Hindlimb muscle (tissue), 1 donor: ENCODE measurements at places on chromosomes 11 and 22. TPM values are rescaled to one million over a fixed set of nuclear protein-coding genes. Genes with fewer than 3 reads are reported as not detected.

DNA sequence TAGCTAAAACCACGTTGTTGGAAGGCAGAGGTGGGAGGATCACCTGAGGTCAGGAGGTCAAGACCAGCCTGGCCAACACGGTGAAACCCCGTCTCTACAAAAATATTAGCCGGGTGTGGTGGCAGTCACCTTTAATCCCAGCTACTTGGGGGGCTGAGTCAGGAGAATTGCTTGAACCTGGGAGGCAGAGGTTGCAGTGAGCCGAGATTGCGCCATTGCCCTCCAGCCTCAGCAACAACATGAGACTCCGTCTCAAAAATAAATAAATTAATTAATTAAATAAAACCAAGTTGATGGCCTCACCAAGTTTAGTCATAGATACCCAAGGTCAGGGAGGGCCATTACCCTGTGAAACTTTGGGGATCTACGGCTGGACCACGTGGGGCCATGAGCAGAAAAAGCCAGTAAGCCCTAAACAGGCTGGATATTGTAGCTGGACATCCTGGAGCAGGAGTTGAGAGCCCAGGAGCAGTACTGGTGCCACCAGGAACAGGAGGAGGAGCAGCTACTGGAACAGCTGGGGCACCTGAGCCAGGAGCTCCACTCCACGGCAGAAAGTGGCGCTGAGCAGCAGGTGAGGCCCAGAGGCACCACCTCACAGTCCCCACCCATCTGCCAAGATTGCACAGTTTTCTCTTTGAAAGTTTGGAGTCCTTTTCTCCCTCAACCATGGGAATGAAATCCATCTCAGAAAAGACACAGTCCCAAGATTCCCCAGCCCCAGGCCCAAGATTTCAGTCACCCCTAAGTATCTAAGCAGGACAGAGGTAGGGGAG is 50.5 kb downstream of the BTG4 start:
- no peak for DNase-seq

SPTBN2 gene
- 24.3 TPM for polyA plus RNA-seq

- DNase-seq, result no peak
Measured at GRCh38 chr11:128284634-128285033, 302.7 kb downstream of the ETS1 start.

- no peak for DNase-seq
Measured at GRCh38 chr11:70064008-70064725, 13.9 kb upstream of the ANO1 start.

PATE4 gene
- polyA plus RNA-seq, result not detected

DNA sequence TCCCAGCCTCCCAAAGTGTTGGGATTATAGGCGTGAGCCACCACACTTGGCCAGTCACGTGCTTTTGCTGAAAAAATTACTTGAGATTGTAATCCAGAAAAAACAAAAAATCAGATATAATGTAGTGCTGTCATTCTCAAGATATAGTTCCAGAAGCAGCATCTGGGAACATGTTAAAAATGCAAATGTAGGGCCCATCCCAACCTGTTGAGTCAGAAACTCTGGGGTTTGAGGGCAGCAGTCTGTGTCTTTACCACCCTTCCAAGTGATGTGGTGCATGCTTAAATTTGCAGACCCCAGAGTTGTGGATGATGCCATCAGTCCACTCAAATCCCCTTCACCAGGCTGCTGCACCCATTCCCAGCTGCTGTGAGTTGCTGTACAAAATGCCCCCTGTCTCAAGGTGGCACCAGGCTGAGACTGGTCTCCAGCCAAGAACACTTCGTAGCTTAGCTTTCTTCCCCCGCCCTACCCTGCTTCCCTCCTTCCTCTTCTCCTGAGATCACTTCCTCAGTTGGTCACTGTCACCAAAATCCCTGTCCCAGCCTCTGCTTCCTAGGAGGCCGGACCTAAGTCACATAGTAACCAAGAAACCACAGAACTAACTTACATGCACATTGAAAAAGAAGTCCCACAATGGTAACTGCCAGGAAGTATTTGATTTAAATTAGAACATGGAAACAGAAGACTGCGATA is 18.2 kb upstream of the ARRB1 start:
- DNase-seq, result no peak

GRCh38 chr11:33777906-33778305 is 3.6 kb upstream of the FBXO3 start:
- no peak for DNase-seq

DNA sequence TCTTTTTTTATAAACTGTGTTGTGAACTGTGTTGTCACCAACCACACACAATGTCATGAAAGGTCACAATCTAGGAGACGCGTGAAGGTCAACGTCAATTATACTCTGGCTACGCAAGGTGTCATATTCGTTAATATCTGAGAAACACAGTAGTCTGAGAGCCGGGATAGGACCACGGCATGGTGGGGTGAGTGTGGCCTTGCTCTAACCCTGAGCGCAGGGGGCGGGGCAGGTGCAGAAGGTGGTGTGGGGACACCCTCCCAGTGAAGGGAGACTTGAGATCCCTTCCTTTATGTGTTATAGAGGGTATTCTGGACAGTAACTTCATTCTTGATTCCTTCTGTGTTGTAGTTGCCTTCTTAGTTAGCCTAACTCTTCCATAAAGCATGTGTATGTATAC is 883.0 kb downstream of the OPCML start:
- no peak for DNase-seq

DNA sequence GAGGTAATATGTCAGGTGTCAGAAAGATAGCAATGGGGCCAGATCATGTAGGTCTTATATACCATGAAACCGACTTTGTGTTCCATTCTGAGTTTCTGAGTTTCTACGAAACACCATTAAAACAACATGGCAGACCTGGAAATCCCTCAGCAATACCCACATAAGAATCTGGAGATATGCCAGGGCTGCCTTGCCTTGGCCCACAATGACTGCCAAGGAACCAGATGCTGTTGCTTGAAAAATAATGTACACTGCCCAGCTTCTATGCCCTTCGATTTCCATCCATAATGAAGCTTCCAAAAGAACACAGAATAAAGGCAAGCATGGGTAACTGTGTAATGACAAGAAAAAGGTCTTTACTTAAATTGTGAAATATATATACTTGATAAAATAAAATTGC is 277.4 kb downstream of the SOX6 start:
- no peak for DNase-seq

LDHAL6A gene
- 0.22 TPM for polyA plus RNA-seq

DNA sequence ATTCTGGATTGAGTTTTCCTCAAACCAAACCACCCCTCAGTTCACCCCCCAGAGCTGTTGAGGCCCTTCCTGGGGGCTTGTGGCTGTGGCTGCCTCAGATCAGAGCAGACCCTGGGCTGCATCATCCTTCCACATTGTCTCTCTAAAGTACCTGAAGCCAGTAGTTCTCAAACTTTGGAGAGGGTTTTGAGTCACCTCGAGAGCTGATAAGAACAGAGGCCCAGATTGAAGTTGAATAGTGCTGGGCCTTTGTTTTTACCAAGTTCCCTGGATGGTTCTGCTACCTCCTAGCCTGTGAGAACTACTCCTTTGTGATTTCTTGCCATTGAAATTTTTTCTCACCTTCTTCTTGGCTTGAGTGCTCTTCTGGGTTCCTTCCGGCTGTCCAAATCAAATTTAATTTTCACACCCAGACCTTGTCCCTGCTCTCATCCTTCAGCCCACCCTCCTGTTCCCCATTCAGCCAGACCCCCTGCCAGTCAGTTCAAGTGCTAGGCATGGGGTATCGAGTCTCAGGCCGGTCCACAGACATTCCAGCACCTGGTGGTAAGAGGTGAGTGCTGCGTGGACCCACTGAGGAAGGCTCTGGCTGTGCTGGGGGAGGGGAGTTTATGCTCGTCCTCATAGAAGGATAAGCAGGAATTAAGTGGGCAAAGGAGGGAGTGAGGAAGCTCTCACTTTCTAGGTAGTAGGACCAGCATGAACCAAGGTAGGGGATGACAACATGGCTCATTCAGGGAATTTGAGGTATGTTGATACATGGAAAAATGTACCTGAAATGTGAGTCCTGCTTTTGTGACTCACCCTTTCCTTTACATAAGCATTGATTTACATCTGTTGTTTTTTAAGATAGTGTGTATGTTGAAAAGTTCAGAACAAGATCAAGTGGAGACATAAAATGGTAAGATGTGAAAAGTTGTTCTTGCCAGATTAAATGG is 116.5 kb downstream of the PTPRJ start:
- no peak for DNase-seq

DNA sequence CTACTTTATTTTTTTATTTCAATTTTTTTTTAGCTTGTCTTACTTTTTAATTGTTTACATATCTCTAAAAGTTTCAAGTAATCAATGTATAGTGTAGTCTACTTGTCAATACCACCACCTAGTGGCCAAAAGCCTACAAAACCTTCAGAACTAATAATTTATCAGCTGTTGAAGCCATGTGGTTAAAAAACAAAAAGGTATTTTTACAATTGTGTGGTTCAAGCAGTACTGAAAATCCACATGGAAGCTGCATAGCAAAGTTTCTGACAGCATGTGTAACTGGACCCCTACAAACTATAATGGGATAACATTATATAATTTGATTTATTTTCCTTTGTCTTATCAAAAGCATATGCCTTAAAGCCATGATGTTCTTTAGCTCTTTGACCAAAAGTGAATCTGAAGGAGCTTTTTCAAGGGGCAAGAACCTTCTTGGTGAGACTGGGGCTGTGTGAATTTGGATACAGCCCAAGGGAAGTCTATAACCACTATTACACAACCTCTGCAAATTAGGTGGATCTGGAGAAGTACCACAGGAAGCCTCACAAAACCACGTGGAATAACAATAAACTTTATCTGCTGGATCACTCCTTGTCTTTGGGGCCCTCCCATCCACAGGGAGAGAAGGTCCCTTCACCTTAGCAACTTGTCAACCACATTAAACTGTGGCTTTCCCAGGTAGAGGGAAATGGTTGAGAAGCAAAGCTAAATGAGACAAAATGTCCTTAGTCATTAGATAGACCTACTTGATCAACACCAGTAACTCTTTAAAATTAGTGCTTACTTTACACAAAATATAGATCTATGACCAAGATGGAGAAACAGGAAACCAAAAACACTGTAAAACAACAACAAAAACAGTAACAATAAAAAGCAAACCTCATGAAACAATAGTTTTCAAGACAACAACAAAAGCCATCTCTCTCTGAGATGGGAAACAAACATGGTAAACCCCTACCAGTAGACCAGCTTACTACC is 9.9 kb downstream of the NARS2 start:
- DNase-seq, result peak; percentile 54

GRCh38 chr22:24289114-24289513 is 18.5 kb downstream of the SPECC1L start:
- peak; percentile 77 for DNase-seq

DNA sequence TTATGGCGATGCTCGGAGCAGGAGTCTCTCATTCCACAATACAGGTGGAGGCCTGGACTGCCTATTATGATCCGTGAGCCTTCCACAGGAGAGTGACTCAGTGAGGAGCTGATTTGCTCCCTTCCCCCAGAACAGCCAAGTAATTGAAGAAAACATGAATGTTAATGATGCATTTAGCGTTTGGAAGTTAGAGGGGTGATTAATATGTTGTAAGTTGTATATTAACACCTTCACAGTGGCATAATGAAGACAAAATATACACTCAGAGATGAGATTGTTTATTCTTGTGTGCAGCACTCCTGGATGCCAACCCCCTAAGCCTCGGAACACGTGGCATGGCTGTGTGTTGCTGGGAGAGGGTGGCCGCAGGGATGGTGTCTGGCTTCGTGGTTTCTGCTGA is 98.6 kb downstream of the GRIK4 start:
- DNase-seq, result no peak

- DNase-seq, result no peak
Measured at GRCh38 chr11:19370100-19370861, 129.5 kb upstream of the E2F8 start.

GRCh38 chr11:115665175-115665821 is 161.1 kb upstream of the CADM1 start:
- DNase-seq, result no peak

FOLR3 gene
- polyA plus RNA-seq, result 0.61 TPM

GRCh38 chr22:22603470-22603947 is 40.9 kb upstream of the GGTLC2 start:
- no peak for DNase-seq

DNA sequence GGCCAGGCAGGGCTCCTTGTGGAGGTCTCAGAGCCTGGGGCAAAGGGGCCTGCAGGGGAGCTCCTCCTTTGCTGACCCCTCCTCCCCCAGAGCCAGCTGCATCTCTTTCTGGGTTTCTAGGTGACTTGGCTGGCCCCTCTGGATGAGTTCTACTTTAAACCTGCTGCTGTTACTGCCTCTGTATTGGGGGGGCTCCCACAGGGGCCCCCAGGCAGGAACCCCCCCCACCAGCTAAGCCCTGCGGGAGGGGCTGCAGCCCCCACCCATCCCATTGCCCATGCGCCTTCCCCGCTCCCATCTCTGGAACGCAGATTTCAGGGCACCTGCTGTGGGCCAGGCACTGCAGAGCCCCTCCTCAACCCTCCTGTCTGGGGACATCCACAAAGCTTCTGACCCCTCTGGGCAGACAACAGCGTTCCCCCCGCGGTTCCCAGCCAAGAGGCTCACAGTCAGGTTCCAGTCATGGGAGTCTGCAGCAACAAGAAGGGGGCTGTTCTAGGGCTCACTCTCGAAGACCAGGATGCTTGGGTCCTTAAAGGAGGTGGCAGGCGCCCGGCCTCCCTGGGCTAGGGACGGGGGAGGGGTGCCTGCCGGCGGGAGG is 815 bp upstream of the PLCB3 start:
- DNase-seq, result no peak

- DNase-seq, result no peak
Measured at GRCh38 chr11:3837793-3838192, 3.0 kb downstream of the RHOG start.

DNA sequence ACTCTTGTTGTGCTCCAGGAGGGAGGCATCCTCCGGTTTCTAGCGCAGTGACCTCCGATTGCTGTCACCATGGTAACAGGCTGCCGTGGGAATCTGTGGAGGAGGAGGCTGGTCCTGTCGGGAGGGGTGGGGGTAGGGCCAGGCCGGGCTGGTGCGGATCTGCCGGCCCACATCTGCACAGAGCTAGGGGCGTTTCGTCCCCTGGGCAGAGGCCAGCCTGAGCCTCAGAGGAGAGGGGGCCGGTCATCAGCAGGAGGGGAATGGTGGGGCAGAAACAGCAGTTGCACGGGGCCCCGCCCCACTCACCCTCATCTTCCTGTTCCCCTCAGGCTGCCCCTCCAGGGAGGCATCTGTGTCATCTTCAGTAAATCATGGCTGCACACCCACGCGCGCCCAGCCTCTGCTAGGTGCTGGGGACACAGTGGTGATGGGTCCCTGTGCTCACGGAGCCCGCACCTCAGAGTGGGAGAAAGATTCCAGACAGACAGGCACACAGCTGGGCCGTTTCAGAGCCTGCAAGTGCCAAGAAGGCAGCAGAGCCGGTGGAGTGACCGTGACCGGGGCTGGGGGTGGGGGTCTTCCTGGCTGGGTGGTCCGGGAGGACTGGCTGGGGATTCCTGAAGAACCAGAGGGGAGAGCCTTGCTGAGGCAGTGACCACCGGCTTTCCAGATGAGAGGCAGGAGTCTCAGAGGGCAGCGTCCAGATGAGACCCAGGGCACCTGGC is 120.5 kb downstream of the CACNA1I start:
- DNase-seq, result no peak

- DNase-seq, result no peak
Measured at GRCh38 chr11:122864386-122865115, 18.0 kb upstream of the JHY start.

NAP1L4 gene
- polyA plus RNA-seq, result 113 TPM

SCGB1D2 gene
- not detected for polyA plus RNA-seq

- DNase-seq, result no peak
Measured at GRCh38 chr11:92473736-92474135, 249.1 kb downstream of the FAT3 start.

MRGPRX4 gene
- polyA plus RNA-seq, result not detected

PGGHG gene
- polyA plus RNA-seq, result 15.6 TPM

MS4A6E gene
- polyA plus RNA-seq, result not detected

DTX4 gene
- 19.4 TPM for polyA plus RNA-seq
